Skin of body (tissue), 3 donors: ENCODE measurements at places on chromosomes 1 and 21.

GRCh38 chr21:30044447-30045064, 104.8 kb upstream of the GRIK1 start:
- DNase-seq, result no peak

GRCh38 chr1:42936309-42937078, 22.2 kb downstream of the SLC2A1 start:
- no peak for DNase-seq

- no peak for DNase-seq
Measured at GRCh38 chr1:225258811-225259210, 169.0 kb downstream of the LBR start.

GRCh38 chr21:33587792-33588484, 546 bp downstream of the DONSON start:
- DNase-seq, result no peak

DNA sequence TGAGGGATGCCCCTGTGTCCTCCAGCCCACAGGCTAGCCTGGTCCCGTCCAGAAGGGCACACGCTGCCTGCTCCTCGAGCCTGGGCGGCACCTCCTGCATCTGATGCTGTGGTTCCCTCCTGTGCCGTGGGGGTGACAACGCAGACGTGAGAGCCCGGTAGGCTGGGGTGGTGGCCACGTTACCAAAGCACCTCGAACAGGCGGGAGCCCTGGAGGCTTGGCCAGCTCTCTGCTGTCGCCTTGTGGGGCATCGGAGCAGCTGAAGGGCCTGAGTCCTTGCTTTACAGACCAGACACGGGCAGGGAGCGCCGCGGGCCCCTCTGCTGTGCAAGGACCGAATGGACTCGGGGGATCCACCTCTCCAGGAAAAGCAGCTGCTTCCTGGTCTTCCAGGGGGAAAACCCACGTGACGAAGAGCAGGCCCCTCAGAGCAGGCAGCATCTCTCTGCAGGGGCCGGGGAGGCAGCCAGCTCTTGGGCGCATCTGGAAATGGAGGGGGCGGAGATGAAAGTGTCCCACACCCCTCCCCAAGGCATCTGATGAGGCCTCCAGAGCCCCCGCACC, 133.3 kb downstream of the NPHP4 start:
- DNase-seq, result no peak

- no peak for DNase-seq
Measured at GRCh38 chr1:13494025-13494424, 19.8 kb downstream of the LRRC38 start.

GRCh38 chr1:67209521-67209920, 43.3 kb downstream of the IL23R start:
- DNase-seq, result no peak

DNA sequence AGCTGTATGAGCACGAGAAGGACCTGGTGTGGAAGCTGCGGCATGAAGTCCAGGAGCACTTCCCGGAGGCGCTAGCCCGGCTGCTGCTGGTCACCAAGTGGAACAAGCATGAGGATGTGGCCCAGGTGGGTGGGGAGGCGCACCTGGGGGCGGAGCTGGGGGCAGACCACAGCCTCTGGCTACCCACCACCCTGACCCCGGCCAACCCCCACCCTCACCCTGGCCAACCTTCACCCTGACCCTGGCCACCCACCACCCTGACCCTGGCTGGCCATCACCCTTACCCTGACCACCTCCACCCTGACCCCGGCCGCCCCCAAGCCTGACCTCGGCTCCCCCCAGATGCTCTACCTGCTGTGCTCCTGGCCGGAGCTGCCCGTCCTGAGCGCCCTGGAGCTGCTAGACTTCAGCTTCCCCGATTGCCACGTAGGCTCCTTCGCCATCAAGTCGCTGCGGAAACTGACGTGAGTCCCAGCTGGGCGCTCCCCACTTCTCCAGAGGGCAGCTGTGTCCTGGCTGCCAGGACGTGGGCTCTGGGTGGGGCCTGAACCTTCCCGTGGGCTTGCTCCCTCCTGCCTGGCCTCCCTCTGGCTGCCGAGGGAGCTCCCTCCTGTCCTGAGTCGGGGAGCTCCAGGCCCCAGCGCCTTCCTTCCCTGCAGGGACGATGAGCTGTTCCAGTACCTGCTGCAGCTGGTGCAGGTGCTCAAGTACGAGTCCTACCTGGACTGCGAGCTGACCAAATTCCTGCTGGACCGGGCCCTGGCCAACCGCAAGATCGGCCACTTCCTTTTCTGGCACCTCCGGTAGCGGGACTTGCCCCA, 69.5 kb downstream of the PIK3CD start:
- no peak for DNase-seq

- no peak for DNase-seq
Measured at GRCh38 chr1:88029142-88029541, 654.9 kb upstream of the PKN2 start.
